ENCODE measurements at places on chromosomes 4 and X. TPM values are rescaled to one million over a fixed set of nuclear protein-coding genes. Genes with fewer than 3 reads are reported as not detected.

The CLDN2 gene
- total RNA-seq: not detected

- no peak overlapping the region for H3K4me3 ChIP-seq
- no peaks in the 10 kb centered on the region for H3K4me1 ChIP-seq
- H3K27me3 ChIP-seq: no peaks in the 10 kb centered on the region
- no peaks in the 10 kb centered on the region for H3K36me3 ChIP-seq
- no peak for DNase-seq
Observed at GRCh38 chrX:14356401-14356800, 172.9 kb upstream of the GLRA2 start.

DNA sequence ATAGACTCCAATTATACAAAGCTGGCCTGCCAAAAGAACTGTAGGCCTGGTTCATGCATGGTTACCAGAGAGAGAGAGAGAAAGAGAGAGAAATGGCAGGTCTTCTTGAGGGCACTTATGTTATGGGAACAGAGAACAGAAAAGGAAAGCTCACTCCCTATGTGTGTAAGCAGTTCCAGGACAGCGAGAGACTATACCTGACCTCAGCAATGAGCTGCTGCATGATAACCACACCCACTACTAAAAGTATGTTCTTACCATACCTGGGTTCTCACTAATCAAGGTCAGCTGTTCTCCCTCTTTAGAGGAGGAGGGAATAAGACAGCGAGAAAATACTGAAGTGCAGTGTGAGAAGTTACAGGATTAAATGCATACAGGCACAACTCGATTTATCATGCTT is 583.3 kb downstream of the GBA3 start:
- H3K27me3 ChIP-seq: no peaks in the 10 kb centered on the region
- no peak overlapping the region for H3K27ac ChIP-seq
- H3K36me3 ChIP-seq: no peaks in the 10 kb centered on the region

DNA sequence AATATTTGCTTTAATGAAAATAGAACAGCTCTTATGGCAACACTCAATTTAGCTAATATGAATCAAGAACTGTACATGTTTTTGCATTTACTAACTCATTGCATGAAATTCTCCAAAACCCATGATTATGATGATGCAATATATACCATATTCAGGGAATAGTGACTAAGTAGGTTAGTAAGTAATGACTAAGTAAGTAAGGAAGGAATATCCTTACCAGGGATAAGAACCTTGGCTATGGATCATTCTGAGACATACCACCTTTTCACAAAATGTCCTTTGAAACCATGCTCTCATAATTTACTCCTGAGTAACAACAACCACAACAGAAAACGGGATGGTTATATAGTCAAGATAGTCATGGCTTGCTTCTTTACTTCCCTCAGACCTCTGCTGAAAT is 1513.0 kb downstream of the STIM2 start:
- H3K4me3 ChIP-seq: no peak overlapping the region
- H3K27ac ChIP-seq: no peak overlapping the region
- DNase-seq: no peak

- peaks cover 6% of the 10 kb centered on the region for H3K4me1 ChIP-seq
- H3K4me3 ChIP-seq: no peak overlapping the region
- no peak overlapping the region for H3K27ac ChIP-seq
- H3K27me3 ChIP-seq: peaks cover 4% of the 10 kb centered on the region
- peaks cover 2% of the 10 kb centered on the region for H3K36me3 ChIP-seq
- no peak for DNase-seq
Observed at GRCh38 chrX:103212749-103213457, 2.0 kb upstream of the BEX4 start.

The MCF2 gene
- 0.32 TPM for total RNA-seq

- DNase-seq: no peak
- H3K4me1 ChIP-seq: no peaks in the 10 kb centered on the region
- no peaks in the 10 kb centered on the region for H3K36me3 ChIP-seq
- no peaks in the 10 kb centered on the region for H3K27me3 ChIP-seq
- H3K4me3 ChIP-seq: no peak overlapping the region
- H3K27ac ChIP-seq: no peak overlapping the region
Observed at GRCh38 chrX:148069759-148070503, 88.8 kb downstream of the FMR1NB start.

The PNMA5 gene
- not detected for total RNA-seq

- no peaks in the 10 kb centered on the region for H3K27me3 ChIP-seq
- H3K4me1 ChIP-seq: no peaks in the 10 kb centered on the region
- H3K27ac ChIP-seq: no peak overlapping the region
- H3K4me3 ChIP-seq: no peak overlapping the region
- DNase-seq: no peak
- H3K36me3 ChIP-seq: no peaks in the 10 kb centered on the region
Observed at GRCh38 chr4:156534205-156534604, 437.4 kb downstream of the PDGFC start.

- H3K4me1 ChIP-seq: no peaks in the 10 kb centered on the region
- no peak for DNase-seq
- no peaks in the 10 kb centered on the region for H3K36me3 ChIP-seq
- no peak overlapping the region for H3K4me3 ChIP-seq
- no peak overlapping the region for H3K27ac ChIP-seq
- peaks cover 4% of the 10 kb centered on the region for H3K27me3 ChIP-seq
Observed at GRCh38 chr4:186020793-186021407, 48.1 kb upstream of the TLR3 start.

DNA sequence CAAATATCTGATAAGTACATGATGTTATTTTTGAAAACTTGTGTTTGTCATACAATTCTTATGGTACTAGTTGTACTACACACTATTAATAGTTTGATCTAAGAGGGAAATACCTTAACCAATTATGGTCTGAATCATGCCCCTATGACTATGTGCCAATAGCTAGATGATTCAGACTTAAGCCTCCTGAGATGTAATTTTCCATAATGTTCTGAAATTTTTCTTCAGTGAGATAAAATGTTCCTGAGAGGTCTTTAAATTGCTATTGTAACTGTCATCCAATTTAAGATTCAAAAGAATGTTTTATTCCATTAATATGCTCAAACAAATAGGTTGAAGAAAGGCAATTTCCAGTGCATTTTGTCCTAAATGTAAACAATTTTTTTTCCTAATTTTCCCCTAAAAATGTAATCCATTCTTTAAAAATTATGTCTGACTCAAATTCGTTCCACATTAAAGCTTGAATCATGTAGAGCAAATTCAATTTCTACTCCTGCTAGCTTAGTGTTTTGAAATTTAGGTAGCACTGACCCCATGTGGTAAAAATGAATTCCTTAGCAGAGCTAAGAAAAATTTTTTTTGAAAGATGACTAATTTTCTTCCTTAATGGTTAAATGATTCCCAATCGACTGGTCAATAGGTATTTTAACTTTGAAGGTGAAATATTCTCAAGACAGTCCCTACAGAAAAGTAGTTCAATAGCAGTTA is 49.1 kb downstream of the APOOL start:
- H3K4me1 ChIP-seq: no peaks in the 10 kb centered on the region
- H3K4me3 ChIP-seq: no peak overlapping the region
- no peak for DNase-seq
- H3K27ac ChIP-seq: no peak overlapping the region
- H3K27me3 ChIP-seq: no peaks in the 10 kb centered on the region
- H3K36me3 ChIP-seq: peaks cover 2% of the 10 kb centered on the region

DNA sequence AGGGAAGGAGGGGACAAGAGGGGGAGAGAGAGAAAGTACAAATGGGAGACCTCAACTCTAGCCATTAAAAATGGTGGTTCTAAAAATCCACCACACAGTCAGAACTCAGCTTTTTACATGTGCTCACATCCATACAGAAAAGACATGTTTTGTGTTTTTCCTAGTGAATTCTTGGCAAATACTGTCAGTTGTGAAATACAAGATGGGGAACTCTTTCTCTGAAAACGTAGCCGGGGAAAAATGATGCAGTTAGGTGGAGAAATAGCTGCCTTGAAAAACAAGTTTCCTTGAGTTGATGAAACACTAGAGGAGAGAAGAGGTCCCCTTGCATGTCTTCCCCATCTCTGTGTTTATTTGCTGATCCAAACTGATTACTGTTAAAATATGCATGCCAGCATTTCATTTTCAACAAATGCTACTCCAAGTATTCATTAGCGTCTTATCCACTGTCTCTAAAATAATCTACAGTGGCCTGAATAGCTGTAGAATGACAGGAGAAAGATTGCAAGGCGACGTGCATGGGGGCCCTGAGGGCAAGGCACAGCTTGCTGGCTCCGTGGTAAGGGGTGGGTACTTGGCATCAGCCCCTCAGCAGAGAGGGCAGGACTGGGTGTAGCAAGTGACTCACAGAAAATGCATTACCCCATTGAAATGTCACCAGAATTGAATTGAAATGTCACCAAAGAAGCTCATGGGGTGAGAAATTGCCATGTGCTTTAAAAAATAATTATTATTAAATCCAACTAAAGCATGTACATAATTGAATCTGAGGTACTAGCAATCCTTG is 48.1 kb upstream of the TBL1X start:
- no peaks in the 10 kb centered on the region for H3K36me3 ChIP-seq
- H3K27ac ChIP-seq: no peak overlapping the region
- no peak for DNase-seq

DNA sequence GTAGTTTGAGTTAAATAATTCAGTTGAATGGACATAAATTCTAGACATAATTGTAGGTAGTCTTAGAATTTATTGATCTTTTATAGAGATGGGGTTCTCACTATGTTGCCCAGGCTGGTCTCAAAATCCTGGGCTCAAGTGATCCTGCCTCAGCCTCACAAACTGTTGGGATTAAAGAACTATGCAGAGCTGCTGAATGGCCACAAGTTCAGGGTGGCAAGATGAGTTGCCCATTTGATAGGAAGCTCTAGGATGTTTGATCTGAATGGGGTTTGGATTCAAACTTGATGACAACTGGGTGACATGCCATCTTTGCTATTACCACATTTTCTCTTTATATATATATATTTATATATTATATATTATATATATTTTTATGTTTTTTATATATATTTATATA is 3.6 kb downstream of the RPL36A start:
- peaks cover 20% of the 10 kb centered on the region for H3K4me1 ChIP-seq
- no peak overlapping the region for H3K4me3 ChIP-seq

DNA sequence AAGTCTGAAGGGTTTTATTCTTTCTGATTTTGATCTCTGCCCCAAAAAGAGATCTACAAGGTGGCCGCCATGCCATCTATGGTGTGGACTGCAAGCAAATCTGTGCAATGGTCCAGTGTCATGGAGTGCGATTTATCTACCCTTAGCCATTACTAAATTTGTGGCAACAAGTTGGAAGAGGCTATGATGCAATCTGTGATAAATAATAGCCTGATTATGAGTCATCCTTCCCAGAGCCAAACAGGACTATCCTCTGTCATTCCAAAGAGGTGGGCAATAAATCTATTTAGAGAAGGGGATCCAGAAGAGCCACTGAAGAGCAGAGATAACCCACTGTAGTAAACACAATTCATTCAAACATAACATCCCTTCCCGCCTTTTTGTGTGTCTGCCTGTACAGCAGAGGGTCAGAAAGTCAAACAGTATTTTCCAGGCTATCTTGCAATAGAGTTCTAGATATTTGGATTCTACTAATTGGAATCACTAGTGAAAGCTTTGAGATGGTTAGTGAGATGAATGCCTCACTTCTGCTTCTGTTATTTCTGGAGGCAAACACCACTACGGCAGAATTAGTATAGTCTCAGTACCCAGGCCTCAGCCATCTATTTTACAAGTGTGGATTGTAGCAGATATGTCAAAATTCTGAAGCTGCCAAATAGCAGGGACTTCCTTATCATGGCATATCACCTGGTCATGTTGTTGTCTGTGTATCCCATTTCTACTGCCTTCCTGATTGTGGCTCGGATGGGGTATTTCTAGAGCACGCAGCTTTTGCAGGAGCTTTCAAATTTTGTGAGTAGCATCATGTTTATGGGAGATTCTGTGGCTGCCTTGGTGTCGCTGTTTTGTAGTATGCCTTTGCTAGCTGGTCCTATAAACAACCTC is 192.0 kb downstream of the SMIM20 start:
- H3K36me3 ChIP-seq: peaks cover 1% of the 10 kb centered on the region
- no peak overlapping the region for H3K4me3 ChIP-seq
- H3K27me3 ChIP-seq: peaks cover 4% of the 10 kb centered on the region
- H3K4me1 ChIP-seq: peaks cover 18% of the 10 kb centered on the region
- H3K27ac ChIP-seq: no peak overlapping the region

- no peak for DNase-seq
- H3K27ac ChIP-seq: no peak overlapping the region
- H3K36me3 ChIP-seq: no peaks in the 10 kb centered on the region
- no peaks in the 10 kb centered on the region for H3K4me1 ChIP-seq
Observed at GRCh38 chr4:156962528-156962974, 9.0 kb downstream of the PDGFC start.

The CXCL11 gene
- total RNA-seq: not detected

The MAGED4B gene
- total RNA-seq: 0.47 TPM

The MAP3K15 gene
- 0.31 TPM for total RNA-seq

The PABPC5 gene
- not detected for total RNA-seq

GRCh38 chrX:23372220-23372902 is 37.7 kb downstream of the PTCHD1 start:
- no peaks in the 10 kb centered on the region for H3K4me1 ChIP-seq
- H3K4me3 ChIP-seq: no peak overlapping the region
- H3K36me3 ChIP-seq: no peaks in the 10 kb centered on the region
- peaks cover 3% of the 10 kb centered on the region for H3K27me3 ChIP-seq
- no peak overlapping the region for H3K27ac ChIP-seq

The HNRNPDL gene
- total RNA-seq: 331 TPM

GRCh38 chr4:8540586-8540985 is 39.6 kb upstream of the GPR78 start:
- H3K27me3 ChIP-seq: no peaks in the 10 kb centered on the region
- peaks cover 8% of the 10 kb centered on the region for H3K4me1 ChIP-seq
- no peak for DNase-seq
- no peak overlapping the region for H3K27ac ChIP-seq
- no peaks in the 10 kb centered on the region for H3K36me3 ChIP-seq
- no peak overlapping the region for H3K4me3 ChIP-seq

DNA sequence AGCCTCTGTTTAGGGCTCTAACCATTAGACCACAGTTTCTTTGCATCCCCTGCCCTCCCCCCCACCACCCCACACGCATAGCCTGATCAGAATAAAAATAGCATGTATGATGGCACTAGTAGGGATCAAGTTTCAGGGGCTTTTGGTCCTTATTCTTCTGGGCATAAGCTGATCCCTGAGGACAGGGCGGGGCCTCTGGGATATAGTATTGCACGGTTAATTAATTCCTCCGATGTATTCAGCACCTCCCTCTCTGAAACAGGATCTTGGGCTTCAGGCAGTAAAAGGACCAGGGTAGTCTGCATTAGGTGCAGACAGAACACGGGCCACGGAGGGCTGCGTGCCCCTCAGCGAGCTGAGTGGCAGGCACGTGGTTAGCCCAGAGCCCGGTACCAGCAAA is 57.1 kb downstream of the ELF4 start:
- no peaks in the 10 kb centered on the region for H3K27me3 ChIP-seq
- H3K36me3 ChIP-seq: peaks cover 15% of the 10 kb centered on the region
- no peak overlapping the region for H3K27ac ChIP-seq
- no peak for DNase-seq
- H3K4me3 ChIP-seq: no peak overlapping the region
